ENCODE measurements at places on chromosomes 4 and X.

DNA sequence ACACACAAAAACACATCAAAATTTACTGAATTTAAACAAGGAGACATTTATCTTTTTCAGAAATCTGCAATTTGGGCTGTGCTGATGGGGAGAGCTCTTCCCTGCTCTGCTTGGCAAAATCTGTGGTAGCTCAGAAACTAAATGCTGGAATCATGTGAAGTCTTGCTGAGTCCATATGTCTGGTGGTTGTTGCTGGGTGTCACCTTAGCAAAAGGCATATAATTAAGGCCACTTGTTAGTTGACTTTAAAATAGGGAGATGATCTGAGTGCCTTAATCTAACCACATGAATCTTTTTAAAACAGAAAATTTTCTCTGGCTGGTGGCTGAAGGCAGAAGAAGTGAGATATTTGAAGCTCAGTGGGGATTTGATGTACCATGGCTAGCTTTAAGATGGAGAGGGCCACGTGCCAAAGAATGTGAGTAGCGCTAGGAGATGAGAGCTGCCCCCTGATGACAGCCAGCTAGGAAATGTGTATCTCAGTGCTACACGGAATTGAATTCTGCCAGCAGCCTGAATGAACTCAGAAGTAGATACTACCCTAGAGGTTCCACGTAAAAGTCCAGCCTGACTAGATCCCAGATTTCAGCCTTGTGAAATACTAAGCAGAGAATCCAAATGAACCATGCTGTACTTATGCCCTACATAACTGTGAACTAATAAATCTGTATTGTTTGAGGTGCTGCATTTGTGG, 7.6 kb upstream of the GUF1 start:
- no peak for DNase-seq

- DNase-seq, result no peak
Measured at GRCh38 chrX:111103246-111103645, 7.3 kb downstream of the PAK3 start.

- DNase-seq, result no peak
Measured at GRCh38 chr4:79044141-79044659, 105.0 kb upstream of the PAQR3 start.

DNA sequence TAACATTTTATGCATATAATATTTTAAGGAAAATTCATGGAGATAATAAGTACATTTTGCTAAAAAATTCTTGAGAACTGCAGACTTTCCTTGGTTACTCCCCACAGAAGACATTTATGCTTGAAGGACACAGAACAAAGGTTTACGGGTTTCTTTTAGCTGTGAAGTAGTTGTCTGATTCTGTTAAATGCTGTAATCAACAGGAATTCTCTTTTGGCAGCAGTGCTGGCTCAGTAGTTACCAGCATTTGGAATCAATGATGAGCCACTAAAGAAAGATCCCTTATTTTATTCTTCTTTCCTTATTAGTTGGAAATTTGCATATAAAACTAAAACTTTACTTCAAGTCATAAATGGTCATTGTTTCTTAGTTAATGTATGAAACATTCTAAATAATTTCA, 199.3 kb upstream of the FAT4 start:
- DNase-seq, result no peak

GRCh38 chrX:70605352-70605751, 160.7 kb downstream of the DLG3 start:
- no peak for DNase-seq

GRCh38 chr4:33086331-33086925, 2366.3 kb downstream of the PCDH7 start:
- no peak for DNase-seq

DNA sequence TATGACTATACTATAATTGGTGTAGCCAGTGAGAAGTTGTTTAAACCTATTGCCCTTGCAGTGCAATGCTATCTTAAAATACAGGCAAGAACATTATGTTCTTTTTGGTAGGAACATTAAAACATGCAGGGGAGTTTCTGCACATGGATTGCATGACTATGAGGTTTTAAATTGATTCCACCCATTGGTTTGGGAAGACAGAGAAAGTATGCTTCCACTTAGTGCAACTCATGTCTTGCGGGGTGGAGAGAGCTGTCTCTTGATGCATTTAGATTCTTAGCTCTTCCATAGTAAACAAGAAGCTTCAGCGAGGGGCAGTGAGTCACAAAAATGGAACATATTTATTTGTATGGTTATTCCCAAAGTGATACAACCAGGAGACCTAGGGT, 39.5 kb upstream of the RASL11B start:
- DNase-seq, result no peak

DNA sequence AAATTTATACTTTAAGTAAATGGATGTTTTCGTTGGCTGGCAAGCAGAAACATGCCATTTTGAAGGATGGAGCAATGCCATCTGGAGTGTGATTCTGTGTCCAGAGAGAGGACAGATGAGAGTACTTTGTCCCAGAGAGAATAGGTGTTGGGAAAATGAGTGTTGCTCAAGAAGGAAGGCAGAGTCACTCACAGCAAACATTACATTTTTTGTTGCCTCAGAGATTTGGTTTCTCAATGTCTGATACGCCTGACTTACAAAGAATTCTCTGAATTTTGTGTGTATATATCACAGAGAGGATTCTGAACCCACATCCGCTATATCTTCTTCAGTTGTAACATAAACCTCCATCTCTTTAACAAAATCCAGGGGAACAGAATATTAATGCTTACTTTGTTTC, 102.8 kb upstream of the PCDH18 start:
- DNase-seq, result no peak

DNA sequence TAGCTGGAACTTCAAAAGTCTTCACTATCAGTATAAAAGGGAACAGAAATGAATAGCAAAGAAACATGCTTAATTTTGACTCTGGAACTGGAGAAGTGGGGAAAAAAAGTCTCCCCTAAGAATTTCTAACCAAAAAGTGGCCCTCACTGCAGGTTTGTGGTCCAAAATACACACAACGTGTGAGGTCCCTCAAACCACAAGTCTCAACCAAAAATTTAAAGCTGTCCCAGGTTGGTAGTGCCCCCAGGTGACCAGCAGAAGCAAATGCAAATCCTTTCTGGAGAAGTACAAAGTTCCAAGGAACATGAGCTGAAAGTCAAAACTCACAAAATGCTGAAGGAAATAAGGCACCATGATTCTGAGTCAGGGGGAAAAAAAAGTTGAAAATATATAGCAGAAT, 23.6 kb upstream of the VAMP7 start:
- no peak for DNase-seq

DNA sequence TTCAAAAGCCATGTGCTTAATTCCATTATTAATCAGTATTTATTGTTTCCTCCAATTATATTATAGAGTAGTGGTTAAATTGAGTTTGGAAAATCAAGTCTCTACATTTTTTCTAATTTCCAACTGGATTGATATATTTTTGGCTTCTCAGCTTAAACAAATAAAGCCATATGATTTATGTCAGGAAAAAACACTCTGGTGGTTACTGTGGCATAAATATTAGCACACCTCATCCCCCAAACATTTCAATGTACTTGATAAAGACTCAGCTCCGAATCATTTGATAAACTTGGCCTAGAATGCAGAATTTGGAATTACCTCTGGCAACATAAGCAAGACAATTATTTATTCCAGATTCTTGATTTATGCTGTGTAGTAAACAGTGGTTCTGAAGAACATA, 2313.8 kb downstream of the ARAP2 start:
- no peak for DNase-seq

DNA sequence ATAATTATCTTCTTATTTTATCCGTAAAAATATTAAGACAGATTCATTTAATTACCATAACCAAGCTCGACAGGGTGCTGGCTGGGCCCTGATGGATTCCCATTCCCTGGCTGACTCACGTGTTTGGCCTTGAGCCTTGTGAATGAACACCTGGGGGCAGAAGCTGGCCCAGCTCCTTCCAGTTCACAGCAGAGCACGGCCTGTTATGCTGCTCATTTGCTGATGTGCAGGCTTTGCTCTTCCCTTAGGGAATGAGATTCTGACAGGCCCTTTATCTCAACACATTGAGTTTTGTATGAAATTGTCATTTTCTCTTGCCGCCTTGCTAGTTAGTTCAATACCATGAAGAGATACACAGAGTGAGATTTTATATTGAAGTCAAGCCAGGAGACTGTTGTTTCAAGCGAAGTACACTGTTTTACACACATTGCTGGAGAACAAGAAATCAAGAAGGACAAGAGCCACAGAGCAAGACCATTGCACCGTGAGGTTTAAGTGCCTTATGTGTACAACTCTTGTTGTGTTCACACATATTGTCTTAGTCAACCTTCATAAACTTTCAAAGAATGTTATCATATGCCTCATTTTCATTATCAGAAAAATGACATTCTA, 1583.3 kb downstream of the STIM2 start:
- DNase-seq, result no peak

GRCh38 chr4:15690020-15690809, 8.6 kb downstream of the FAM200B start:
- no peak for DNase-seq

- DNase-seq, result no peak
Measured at GRCh38 chr4:139315221-139315675, 13.0 kb upstream of the NDUFC1 start.

DNA sequence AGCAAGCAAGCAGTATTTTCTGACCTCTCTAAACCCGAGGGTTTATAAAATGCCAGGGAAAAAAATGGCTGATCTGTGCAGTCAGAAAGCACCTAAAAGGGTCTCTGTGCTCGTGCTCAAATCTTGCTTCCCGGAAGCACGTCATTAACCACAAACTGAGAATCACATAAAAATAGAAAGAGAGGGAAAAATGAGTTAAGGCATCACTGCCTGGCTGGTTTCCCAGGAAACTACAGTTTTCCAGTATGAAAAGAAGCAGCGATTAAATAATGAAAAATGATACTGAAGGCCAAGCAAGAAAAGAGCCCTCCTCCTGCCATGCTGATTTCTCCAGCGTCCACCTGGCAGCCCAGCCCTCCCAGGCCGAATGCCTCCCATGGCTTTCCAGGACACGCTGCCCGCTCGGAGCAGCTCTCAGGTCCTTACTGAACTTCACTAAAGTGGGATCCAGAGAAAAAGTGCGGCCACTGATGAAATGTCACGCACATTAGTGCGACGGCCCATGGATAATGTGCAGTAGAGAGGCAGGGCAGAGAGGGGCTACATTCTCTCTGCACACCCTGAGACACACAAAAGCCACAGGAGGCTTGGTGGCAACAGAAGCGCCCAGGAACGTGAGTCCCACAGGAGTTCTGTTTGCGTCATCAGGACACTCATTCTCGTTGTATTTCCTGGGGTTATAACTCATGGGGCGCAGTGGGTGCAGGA, 80.4 kb downstream of the WFS1 start:
- no peak for DNase-seq

DNA sequence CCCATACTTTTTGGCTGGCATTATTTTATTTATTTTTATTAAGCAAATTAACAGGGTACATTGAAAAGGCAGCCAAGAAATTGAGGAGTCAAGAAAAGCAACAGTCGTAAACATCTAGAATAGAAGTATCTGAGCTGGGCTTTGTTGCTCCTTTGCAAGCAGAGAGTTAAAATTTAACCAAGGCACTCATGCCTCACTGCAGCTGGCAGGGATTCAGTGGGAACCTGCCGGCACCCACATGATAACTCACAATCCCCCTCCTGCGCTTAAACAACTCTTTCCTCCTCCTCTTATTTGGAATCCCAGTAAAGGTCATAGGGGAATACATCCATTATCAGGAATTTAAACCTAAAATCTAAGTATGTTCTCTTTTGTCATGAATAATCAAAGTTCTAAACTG, 115.5 kb downstream of the SOX3 start:
- DNase-seq, result no peak

DNA sequence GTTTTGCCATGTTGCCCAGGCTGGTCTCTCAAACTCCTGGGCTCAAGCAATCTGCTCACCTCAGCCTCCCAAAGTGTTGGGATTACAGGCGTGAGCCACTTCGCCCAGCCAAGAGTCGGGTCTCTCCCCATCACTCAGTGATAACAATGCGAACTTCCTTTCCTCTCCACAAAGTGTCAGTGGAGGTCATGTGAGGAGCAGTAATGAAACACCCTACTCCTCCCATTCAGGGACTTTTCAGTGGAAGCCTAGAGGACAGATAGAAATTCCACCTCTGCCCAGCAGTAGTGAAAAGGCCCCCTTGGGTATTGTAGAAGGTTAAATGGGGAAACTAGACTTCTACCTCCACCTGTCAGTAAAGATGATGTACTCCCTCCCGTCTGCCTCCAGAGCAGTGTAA, 141.9 kb upstream of the STK26 start:
- DNase-seq, result no peak

- DNase-seq, result no peak
Measured at GRCh38 chrX:8728932-8729535, 2.9 kb downstream of the ANOS1 start.

GRCh38 chr4:153535772-153536513, 69.8 kb downstream of the TMEM131L start:
- no peak for DNase-seq

DNA sequence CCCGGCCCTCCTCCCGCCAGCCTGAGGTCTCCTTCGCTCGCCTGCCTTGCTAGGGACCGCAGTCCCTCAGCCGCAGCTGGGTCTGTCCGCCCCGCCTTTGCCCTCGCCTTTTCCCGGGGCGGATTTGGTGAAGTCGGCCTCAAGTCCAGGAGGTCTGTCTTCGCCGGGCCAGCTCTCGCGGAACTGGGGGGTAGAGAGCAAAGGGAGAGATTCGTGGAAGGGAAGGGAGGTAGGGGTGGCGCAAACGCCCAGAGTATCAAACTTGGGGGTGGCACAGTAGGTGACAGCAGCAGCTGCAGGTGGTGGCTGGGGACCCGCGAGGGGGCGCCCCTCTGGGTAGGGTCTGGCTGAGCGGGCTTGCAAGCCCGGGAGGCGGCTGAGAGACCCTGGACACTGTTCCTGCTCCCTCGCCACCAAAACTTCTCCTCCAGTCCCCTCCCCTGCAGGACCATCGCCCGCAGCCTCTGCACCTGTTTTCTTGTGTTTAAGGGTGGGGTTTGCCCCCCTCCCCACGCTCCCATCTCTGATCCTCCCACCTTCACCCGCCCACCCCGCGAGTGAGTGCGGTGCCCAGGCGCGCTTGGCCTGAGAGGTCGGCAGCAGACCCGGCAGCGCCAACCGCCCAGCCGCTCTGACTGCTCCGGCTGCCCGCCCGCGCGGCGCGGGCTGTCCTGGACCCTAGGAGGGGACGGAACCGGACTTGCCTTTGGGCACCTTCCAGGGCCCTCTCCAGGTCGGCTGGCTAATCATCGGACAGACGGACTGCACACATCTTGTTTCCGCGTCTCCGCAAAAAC, at the start of gene NPY2R:
Gene NPY2R, plus strand, starts transcription at position 379 of the 797 bp plus-strand sequence. CDS start 5,304 bp downstream, outside the sequence.
- no peak for DNase-seq

- no peak for DNase-seq
Measured at GRCh38 chr4:83267121-83267829, 17.3 kb downstream of the COQ2 start.
